HuH-7 (cell line): ENCODE measurements at places on chromosomes 12 and 14.

GRCh38 chr14:52856139-52856538 is 64.7 kb upstream of the GNPNAT1 start:
- no peak for DNase-seq

GRCh38 chr12:64088431-64089349 is 133.4 kb downstream of the KICS2 start:
- DNase-seq: peak; percentile 21

DNA sequence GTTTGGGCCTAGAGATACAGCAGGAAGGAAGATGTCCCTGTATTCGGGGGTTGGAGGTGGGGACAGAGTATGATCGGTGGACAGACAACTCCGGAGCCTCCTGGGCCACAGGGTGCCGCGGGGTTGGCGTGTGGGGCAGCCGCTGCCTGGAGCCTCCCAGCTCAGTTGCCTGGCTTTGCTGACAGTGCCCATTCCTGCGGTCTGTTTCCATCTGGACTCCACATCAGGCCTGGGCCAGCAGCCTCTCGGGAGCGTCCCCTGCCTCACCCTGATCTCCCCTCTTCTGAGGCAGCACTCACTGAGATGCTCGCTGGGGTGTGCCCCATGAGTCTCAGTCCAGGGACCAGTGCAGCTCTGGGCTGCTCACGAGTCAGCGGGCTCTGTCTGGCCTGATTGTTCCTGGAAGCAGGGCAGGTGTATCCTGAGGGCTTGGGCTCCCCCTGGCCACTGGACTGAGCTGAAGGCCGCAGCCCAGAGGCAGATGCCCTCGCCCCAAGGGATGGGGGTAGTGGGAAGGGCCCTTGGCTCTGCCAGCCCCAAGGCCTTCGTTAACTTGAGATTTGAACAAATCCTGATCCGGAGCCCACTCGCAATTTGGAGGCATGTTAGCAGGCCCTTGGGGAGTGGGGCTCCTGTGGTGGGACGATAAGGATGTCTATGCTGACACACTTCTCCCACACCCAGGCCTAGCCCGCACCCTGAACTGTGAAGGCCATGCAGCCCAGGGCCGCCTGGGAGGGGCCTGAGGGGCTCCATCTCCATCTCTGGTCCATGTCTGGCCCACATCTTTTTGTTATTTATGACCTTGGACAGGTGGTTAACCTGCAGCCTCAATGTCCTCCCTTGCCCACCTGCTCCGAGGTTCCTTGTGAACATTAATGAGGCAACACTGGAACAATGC is 7.5 kb downstream of the HIP1R start:
- DNase-seq: no peak

DNA sequence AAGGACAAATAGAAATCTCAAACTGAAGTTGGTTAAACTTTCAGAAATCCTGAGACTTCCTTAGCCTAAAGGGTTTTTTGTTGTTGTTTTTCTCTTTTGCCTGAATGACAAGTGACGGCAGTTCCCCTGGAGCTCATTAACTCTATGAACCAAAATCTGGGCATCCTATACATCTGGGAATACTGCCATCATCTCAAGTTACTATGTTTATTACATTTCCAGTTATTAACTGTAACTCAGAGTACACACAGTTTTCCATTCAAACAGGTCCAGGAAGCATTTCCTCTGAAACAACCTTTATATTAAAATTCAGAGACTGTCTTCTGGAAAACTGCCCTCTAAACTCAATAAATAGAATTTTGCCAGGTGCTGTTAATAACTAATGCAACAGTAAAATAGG is 55.6 kb upstream of the CDKL1 start:
- DNase-seq: no peak

GRCh38 chr14:38391334-38391733 is 135.4 kb upstream of the CLEC14A start:
- DNase-seq: no peak

GRCh38 chr12:53006810-53007309 is 604 bp downstream of the EIF4B start:
- peak; percentile 72 for DNase-seq

GRCh38 chr14:93121030-93121834 is 5.5 kb upstream of the ITPK1 start:
- DNase-seq: no peak

- no peak for DNase-seq
Observed at GRCh38 chr14:80567905-80568536, 356.7 kb upstream of the DIO2 start.

DNA sequence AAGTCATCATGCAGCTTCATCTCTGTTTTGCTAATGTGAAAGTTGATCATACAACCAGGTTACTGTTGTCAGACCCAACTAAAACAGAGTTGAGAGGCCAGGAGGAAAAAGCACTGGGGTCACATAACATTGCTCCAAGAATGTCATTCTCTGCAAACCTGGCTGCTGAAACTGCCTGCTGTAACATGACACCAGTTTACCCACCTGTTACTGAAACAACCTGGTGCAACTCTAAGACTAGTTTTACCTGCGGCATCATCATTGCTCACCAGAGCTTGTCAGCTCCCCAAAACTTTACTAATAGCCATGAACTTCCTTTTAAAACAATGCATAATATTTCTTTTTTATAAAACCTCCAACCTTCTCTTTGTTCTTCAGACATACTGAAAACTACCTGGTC is 30.7 kb upstream of the DEGS2 start:
- DNase-seq: no peak

GRCh38 chr12:65798918-65799317 is 25.4 kb upstream of the HMGA2 start:
- no peak for DNase-seq

DNA sequence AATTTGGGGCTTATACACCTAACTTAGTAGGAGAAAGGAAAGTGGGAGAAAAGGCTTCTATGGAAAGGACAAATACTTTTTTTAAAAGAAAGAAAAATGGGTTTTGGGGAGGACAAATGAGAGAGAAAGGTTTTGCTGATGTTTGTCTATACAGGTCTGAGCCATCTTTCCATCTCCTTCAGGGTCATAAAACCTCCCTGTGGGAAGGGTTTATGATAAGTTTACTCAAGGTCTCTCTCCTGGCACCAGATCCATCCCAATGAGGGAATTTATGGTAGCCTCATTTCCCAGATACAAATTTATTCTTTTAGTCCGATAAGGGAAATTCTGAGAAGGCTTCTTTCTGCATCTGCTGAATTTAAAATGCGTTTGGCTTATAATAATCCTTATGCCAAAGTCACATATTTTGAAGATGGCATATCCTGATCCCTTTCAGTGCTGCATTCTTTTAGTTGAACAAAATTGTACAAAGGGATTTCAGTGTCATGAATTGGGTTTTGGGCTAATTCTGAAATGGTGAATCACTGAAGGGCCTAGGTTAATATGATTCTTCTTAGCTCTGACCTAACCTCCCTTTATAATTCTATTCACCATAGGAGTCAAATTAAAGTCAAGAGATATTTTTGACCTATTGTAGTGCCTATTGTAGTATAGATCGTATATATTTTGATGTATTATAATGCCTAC is 173.5 kb upstream of the DYRK2 start:
- DNase-seq: no peak

GRCh38 chr14:105088812-105089745 is 23.8 kb upstream of the GPR132 start:
- DNase-seq: no peak

DNA sequence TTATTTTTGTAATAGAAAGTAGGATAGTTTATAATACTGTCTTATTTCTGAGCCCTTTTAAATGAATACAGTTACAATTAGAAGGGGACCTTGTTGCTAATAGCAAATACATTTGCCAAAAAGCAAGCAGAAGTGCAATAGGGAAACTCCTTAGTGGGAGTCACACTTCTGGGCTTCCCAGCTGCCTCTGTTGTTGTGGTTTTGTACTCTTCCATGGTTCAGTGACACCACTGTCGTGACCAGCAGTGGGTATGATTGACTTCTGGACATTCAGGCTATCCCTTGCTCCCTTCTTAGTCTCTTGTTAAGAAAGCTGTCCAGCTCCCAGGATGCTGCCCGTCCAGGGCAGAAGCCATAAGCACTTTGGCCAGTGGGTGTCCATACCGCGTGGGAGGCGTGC is 22.6 kb downstream of the TCTN1 start:
- no peak for DNase-seq

DNA sequence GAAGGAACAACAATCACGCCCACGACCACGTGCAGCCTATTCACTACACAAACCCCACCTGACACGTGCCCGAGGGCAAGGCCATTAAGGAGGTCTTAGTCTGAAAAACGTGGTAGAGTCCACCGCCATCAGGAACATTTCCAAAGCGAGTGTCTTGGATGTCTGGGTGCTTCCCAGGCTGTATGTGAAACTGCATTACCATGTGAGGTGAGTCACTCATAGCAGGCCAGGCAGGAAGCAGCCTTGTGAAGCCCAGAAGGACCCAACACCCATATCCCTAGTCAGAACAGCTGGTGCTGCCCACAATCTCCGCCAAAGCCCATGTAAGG is 3.3 kb upstream of the KRT79 start:
- DNase-seq: no peak

- no peak for DNase-seq
Observed at GRCh38 chr14:70924521-70924920, 17.3 kb downstream of the PCNX1 start.

GRCh38 chr12:32197421-32197820 is 90.8 kb downstream of the BICD1 start:
- no peak for DNase-seq

DNA sequence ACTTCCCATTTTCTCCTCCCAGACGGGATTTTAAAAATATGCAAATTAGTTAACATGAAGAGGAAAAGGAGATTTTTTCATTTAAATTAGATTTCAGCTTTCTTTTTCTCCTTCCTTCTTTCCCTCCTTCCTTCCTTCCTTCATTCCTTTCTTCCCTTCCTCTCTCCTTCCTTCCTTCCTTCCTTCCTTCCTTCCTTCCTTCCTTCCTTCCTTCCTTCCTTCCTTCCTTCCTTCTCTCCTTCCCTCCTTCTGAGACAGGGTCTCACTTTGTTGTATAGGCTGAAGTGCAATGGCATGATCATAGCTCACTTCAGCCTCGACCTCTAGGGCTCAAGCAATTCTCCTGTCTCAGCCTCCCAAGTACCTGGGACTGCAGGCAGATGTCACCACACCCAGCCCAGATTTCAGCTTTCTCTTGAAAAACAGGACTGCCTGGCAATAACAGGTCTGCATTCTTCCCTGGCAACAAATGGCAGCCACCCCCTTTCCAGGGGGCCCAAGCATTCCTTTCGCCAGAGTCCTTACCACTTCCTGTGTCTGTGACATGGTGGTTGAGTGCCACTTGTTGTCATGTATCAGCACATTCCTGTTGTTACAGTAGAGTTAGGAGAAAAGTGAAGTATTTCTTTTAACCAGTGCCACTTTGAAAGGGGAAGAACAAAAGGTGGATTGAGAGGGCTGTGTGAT is 119.1 kb downstream of the PTPN11 start:
- no peak for DNase-seq

DNA sequence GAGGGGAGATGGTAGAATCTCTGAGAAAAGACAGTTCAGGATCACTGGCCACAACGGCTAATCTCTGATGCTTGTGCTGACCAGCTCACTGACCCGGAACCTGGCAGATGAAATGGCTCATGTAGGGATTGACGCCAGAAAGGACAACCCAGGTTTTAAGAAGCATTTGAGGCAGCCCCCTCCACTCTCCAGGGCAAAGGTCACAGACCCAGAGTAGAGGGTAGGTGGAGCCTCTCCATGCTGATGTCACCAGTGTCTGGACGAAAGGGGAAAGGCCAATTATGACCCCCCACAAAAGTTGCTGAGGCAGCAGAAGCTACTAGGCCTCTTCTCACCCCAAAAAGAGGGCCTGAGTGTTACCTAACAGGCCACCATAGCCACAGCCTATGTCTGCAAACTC is 1.2 kb downstream of the METTL1 start:
- no peak for DNase-seq

DNA sequence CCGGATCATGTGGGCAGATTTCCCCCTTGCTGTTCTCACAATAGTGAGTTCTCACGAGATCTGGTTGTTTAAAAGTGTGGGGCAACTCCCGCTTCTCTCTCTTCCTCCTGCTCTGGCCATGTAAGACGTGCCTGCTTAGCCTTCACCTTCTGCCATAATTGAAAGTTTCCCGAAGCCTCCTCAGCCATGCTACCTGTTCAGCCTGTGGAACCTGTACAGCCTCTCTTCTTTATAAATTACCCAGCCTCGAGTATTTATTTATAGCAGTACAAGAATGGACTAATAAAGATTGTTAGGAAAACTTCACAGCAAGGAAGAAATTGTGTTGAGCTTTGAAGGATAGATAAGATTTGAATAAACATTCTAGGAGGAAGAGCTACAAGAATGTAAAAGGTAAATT is 52.1 kb downstream of the KDM5A start:
- no peak for DNase-seq

GRCh38 chr12:1650260-1650977 is 21.4 kb downstream of the WNT5B start:
- DNase-seq: no peak

GRCh38 chr12:90015228-90015627 is 306.6 kb upstream of the ATP2B1 start:
- no peak for DNase-seq

DNA sequence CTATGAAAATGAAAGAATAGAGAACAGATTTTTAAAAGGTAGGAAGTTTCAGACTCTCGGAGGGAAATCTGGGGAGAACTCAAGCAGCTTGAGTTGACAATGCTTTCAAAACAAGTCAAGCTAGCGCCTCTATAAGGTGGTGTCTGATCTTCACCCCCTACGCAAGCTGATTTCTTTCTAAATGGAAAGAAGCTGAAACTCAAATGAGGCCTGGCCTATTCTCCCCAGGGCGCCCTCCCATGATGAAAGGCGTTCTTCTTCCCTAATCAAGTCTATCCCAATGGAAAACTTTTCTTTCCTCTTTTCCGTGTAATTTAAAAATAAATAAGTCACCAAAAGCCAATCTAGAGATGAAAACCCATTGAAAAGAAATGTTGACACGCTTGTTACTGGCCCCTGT is 20.6 kb downstream of the PTHLH start:
- DNase-seq: no peak

DNA sequence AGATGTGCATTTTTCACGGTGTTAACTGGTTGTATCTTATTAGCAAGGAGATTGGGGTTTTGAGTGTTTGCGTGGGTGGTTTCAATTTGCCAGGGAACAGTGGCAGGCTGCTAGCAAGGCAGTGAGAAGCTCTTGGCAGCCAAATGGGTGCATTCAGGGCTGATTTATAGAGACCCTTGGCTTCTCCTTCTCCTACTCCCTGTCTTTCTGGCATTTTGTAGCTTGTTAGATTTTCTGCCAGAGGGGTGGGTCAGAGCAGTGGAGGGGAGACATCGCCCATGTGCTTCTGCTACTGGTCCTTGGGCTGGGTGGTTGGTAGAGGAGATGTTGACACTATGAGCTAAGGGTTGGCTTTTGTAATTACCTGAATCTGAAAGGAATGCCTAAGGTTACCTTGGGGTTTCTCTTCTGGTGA is 9.6 kb downstream of the CALM1 start:
- DNase-seq: no peak

GRCh38 chr12:65642061-65642661 is 182.1 kb upstream of the HMGA2 start:
- no peak for DNase-seq
